Fibroblast of mammary gland (primary cell): ENCODE measurements at places on chromosomes 11 and 22.

GRCh38 chr11:80529726-80530125 lies 1088.9 kb upstream of the TENM4 start:
- no peak for DNase-seq

DNA sequence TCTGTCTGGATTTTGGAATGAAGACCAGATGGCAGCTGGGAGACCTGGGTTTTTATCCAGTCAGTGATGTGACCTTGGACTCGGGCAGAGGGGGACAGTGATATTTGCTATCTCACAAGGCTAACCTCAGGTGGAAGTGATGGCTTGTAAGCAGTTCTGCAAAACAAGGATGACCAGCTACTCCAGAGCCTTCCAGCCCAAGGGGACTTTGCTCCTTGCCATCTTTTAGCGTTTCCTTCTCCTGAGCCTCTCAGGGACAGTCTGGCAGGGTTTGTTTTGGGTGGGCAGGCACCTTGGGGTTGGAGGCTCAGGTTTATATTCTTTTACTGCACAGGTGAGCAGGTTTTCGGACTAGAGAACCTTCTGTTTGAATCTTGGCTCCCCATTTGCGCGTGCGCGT lies 9.5 kb upstream of the OSBP2 start:
- DNase-seq: no peak

- no peak for DNase-seq
Observed at GRCh38 chr11:35389897-35390465, 29.4 kb downstream of the SLC1A2 start.

GRCh38 chr11:93728792-93729128 lies 12.5 kb downstream of the TAF1D start:
- peak; percentile 19 for DNase-seq

- DNase-seq: no peak
Observed at GRCh38 chr22:42286205-42286604, 15.8 kb upstream of the TCF20 start.

GRCh38 chr11:78161962-78162371 lies 22.5 kb upstream of the ALG8 start:
- DNase-seq: peak; percentile 38

DNA sequence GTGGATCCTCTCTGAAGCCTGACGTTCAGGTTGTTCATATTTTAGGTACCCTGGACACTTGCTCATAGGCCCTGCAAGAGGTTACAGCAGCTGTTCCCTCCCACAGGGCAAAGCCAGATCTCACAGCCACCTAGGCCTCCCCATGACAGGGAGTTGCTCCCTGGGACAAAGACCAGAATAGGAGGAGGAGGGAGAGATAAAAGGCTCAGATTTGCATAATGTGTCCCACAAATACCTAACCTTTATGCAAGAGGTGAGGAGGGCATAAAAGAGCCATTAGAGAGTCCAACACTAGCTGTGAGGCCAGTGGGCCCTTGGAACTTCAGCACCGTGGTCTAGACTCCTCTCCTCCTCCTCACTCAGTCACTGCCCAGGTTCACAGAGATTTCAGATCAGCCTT lies 33.8 kb downstream of the ZNF280B start:
- no peak for DNase-seq

GRCh38 chr11:72543849-72544542 lies 109.7 kb upstream of the CLPB start:
- DNase-seq: no peak

DNA sequence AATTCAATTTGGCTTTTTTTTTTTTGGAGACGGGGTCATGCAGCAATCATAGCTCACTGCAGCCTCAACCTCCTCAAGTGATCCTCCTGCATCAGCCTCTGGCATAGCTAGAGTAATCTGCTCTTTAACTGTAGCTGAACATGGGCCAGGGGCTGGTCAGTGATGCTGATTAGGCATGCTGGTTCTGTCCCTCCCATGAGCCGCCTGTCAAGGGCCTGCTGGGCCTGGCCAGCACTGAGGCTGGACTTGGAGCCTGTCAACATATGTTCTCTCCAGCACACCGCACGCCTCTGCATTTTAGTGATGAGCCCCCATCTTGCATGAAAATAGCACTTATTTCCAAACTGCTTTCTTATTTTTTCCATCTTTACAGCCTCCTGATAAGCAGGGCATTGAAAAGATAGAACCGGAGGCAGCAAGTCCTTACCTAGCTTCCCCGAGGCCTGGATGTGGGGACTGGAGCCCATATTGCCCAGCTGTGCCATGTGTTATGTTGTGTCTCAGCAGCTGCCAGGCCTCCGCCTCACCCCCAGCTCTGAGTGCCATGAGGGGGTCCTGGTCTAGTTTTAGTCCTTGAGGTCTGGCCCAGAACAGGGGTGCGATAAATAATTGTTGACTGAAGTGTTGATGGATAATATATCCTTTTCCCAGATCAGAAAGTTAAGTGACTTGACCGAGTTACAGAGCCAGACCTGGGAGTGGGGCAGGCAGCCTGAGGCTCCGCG lies 80.0 kb downstream of the CTTN start:
- no peak for DNase-seq

- no peak for DNase-seq
Observed at GRCh38 chr11:131504199-131504949, 134.0 kb downstream of the NTM start.

DNA sequence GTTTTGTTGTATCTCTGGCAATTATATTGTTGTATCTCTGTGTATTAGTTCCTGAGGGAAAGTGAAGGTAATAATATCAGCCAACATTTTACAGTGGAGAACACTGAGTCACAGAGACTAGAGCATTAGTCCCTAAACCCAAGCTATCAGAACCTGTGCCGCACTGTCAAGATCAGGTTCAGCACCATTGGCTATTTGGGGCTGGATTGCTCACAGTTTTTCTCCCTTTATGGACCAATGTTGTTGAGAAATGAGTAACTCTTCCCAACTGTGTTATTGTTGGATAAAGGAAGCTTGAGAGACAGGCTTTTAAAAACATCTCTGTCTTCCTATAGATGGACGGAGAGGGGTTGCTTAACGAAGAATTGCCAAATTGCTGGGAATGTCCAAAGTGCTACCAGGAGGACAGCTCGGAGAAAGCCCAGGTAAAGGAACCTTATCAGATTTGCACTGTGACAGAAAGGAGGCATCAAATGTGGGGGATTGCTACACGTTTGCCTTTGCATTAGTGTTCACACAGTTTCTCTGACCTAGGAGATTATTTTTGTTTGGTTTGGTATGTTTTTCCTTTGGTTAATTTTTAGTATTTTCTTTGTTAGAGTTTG lies 18.2 kb upstream of the GRK2 start:
- DNase-seq: no peak

GRCh38 chr11:9071692-9072091 lies 19.7 kb downstream of the SCUBE2 start:
- DNase-seq: no peak

DNA sequence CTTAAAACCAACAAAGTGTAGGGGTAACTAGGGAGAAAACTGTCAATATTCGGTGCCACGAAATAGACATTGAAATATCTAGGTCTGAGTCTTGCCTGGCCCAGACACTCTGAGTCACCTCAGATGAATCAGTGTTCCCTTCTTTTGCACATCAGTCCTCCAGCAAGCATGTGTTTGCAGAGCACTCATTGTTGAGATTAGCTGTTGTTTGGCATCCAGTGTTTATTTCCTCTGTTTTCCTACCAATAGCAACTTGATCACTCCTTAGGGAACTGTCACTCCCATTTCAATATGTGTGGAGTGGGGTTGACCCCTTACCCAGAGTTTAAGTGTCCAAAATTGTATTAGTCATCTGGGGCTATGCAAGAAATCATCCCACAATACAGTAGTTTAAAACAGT lies 4.7 kb upstream of the ASCC2 start:
- DNase-seq: peak; percentile 99

- DNase-seq: no peak
Observed at GRCh38 chr11:76064192-76064591, 142.1 kb downstream of the WNT11 start.

DNA sequence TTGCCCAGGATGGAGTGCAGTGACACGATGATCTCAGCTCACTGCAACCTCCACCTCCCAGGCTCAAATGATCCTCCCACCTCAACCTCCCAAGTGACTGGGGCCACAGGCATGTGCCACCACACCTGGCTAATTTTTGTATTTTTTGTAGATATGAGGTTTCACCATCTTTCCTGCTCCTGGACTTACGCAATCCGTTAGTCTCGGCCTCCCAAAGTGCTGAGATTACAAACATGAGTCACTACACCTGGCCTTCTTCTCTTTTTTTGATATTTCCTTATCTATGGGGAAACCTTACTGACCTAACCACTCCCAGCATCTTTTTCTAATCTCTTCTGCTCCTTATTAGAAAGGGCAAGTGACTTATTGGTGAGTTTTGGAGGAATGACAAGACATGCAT lies 121.7 kb upstream of the CHORDC1 start:
- no peak for DNase-seq

DNA sequence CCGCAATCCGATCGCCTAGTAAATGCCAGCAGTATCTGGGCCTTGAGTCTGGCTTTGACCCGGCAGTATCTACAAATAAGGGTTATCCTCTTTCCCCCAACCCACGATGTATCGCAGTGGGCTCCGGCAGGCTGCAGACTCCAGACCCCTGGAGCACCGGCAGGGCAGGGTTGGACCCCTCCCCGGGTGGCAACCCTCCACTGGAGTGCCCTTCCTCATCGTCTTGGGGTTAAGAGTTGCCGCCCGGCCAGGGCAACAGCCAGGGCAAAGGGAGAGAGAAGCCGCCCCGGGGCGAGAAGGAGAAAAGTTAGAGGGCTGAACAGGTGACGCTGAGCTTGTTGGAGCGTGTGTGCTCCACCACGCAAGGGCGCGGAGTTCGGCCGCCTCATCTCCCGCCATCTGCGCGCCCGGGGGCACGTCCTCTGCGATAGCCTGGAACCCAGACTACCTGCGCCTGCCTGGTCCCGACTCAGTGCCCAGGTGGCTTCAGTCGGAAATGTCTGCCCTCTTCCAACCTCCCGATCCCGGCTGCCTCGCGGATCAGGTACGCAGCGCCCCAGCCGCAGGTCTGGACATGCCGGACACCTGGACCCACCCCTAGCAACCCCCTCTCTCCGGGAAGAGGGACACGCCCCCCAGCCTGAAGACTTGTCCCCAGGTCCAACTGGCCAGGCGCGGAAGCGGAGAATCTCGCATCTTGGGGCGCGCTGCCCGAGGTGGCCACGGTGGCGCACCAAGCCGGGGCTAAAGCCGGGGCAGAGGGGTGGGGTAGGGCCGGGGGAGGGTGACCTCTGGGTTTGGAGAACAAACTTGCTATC lies 1.2 kb downstream of the DSCAML1 start:
- no peak for DNase-seq

GRCh38 chr11:36622431-36623136 lies 24.5 kb upstream of the RAG2 start:
- peak; percentile 21 for DNase-seq

DNA sequence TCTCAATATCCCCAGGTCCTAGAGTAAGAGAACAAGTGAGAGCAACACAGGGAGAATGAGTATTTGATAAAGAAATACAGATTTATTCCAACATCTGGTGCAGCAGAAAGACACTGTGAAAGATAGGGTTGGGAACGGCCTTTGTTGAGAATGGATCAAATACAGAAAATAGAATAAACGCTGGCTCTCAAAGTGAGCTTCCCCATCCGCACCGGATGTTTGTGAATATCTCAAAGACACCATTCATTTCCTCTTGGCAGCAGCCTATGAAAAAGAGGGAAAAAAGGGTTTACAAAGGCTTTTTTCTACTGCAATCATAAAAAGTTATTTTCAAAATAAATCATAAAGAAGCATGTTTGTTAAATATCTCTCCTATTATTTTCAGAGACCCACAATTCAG lies 279.3 kb downstream of the CASP12 start:
- no peak for DNase-seq

DNA sequence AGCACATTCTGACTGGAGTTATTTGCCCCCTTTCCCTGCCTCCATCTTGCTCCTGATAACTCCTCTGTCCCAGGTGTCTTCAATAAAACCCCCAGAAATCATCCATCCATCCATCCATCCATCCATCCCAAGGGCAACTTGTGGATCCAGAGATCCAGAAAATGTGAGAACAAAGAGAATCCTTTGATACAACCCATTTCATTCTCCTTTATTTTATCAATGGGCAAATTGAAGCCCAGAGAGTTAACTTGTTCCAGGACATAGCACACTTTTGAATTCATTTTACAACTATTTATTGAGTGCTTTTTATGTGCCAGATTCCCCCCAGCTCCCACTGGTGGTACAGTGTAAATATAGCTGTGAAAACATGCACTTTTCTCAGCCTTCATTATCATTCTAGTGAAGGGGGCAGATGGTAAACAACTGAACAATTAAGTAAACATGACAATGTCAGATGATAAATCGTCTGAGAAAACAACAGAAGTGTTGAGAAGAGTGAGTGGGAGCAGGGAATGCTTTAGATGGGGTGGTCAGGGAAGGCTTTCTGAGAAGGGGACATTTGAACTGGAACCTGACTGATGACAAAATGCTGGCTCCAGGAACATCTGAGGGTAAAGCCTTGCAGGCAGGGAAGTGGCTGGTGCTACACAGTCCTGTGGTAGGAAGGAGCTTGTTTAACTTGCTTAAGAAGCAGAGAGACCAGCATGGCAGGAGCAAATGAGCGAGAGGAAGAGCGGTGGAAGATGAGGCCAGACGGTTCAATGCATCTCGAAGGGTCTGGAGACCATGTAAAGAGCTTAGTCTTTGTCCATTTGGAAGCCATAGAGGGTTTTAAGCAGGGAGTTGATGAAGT lies 80.0 kb upstream of the TIMP3 start:
- no peak for DNase-seq

DNA sequence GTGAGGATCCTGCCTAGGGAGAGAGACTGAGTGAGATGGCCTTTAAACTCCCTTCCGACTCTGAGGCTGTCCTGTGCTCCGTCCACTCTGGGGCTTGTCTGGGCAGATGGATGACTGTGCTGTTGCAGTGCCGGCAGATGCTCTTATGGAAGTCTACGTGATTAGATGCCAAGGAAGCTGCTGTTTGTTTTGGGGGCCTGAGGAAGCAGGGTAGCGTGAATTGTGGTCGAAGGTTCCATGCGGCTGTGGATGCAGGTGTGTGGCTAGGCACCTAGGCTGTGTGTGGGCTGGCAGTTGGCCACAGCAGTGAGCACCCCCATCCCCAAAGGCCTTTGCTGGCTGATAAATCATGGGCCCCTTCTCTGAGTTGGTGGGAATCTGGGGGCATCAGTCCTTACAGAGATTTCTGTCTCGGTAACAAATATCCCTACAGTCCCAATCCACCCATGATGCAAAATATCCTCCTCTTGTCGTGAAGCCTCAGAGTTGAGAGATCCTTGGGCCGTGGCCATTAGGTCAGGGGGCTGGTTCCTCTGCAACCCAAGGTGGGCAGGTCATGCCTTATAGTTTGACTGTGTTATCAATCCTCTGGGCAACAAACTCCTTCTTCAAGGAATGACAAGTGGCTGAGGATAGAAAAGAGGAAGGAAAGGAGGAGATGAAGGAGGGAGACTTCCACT lies 31.2 kb downstream of the AMPD3 start:
- DNase-seq: no peak

DNA sequence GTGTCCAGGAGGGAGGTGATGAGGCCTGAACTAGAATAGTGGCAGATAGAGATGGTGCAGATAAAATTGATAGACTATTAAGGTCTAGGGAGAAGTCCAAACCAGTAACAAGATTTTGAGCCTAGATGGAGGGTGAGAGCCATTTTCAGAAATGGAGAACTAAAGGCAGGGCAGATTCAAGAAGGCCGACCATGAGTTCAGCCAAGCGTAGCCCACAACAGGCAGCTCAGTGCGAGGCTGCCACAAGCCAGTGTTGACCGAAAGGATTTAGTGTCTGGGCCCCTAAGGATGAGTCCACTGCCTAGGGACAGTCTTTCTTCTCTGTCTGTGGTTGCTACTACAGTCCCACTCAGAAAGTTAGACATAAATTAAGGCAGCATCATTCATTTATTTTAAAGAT lies 51.7 kb downstream of the PPP2R1B start:
- DNase-seq: no peak

- DNase-seq: no peak
Observed at GRCh38 chr22:40025856-40026255, 31.1 kb downstream of the FAM83F start.
